ENCODE measurements at places on chromosomes 6 and 20. TPM values are rescaled to one million over a fixed set of nuclear protein-coding genes. Genes with fewer than 3 reads are reported as not detected.

Gene SLC35F1
- 6.1 TPM for total RNA-seq

Gene LGSN
- total RNA-seq = not detected

Gene SLPI
- not detected for total RNA-seq

Gene C6orf52
- 0.86 TPM for total RNA-seq

Gene EPPIN
- total RNA-seq = not detected

Gene HLA-DPA1
- total RNA-seq = 49.1 TPM

Gene XKR7
- not detected for total RNA-seq

Gene FAXC
- total RNA-seq = 0.36 TPM

Gene TFAP2A
- 0.59 TPM for total RNA-seq

Gene OR2J3
- total RNA-seq = not detected

Gene MYBL2
- total RNA-seq = not detected

Gene TXLNB
- 93.3 TPM for total RNA-seq

Gene C20orf144
- not detected for total RNA-seq

Gene CLPSL2
- total RNA-seq = not detected

Gene MDN1
- total RNA-seq = 20.1 TPM

Gene RBM24
- 253 TPM for total RNA-seq

Gene MUC21
- not detected for total RNA-seq

Data from heart right ventricle (tissue), 16 donors.